SJSA1 (cell line): ENCODE measurements at places on chromosomes 16 and 17. TPM values are rescaled to one million over a fixed set of nuclear protein-coding genes. Genes with fewer than 3 reads are reported as not detected.
A peak's percentile ranks its signal among the peaks of the same experiment; 100 is the strongest.

The SLC12A3 gene
- total RNA-seq: not detected in 2 replicates

DNA sequence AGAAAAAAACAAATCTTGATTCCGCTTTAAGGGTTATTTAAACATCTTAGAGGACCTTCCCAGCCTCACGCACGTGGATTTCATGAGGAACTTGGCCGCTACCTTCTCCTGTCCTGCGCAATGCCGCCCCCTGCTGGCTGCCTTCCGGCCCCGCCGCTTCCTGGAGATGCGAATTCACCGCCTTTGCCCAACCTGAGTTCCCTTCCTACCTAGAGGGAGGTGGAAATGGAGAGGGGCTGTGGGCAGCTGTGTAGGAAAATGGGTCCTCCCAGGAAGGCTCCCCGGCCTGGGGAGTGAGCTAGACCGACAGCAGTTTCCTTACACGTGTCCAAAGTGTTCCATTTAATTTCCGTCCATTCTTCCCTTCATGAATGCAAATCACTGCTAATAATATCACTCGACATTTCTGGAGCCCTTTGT lies 1.0 kb upstream of the ABCC12 start:
- DNase-seq: peak; percentile 82

DNA sequence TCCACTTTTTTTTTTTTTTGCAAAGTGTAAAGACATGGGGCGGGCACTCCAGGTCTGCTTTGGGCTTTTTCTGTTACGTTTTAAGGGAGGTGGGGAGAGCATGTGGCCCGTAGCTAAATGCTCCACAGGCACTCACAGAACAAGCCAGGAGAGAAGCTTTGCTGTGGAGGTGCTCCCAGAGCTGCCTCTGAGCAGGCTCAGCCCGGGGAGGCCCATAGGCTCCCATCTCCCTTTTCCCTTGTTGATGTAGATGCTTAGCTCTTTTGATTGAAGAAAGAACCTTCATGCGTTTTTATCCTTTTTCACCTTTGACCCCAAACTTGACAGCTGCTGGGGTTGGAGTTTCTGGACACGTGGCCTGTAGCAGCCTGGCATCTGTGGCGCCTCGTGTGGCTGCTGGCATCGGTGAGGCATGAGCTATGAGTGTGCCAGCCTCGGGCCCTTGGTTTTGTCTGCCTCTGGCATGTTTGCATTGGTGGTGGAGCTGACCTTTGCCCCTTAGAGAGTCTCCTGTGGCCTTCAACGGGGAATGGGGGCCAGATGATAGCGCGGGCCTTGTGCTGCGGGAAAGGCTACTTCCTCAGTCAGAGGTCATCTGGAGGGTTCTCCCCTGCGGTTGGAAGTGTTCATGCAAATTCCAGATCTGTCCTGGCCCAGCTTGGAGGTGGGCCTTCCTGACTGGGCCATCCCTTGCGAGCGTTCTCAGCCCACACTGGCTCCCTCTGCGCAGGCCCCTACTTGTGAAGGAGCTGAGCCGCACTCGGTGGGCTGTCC lies 20.0 kb upstream of the IL17C start:
- no peak for DNase-seq

- DNase-seq: no peak
Measured at GRCh38 chr16:87369117-87369765, 14.3 kb downstream of the FBXO31 start.

GRCh38 chr16:53281280-53281679 lies 153.0 kb upstream of the RBL2 start:
- DNase-seq: no peak
